Effector memory CD8-positive, alpha-beta T cell (primary cell): ENCODE measurements at places on chromosomes 5 and 9.
A peak's percentile ranks its signal among the peaks of the same experiment; 100 is the strongest.

DNA sequence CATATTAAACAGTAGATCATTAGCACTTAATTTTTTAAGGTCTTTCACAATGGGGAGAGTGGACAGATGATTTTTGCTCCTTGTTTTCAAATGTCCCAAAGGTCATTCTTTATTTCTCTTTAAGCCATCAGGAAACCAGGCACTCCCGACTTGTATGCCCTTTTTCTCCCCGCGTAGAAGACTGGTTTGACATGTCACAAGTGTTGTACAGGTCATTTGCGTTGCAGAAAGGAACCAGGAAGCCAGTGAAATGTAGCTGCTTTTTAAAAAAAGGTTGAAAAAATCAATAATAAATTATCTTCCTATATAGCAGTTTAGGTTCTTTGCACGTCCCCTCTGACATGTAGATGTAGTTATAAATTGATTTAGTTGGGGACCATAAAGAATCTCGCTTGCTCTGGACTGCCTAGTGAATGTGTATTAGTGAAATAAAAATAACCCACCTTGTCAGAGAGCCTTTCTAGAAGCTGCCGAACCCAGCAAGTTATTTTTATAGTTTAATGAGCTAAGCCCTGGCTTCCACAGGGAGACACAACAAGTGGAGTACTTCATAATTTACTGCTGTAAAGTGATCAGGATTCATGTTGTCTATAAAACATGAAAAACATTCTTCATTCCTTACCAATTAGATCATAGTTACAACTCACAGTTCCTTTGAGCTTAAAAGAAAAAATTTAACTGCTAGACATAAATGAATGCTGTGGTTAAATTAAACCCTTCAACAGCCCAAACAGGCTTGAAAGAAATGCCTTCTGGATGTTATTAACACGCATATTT lies 404.6 kb downstream of the CSNK1G3 start:
- DNase-seq, result no peak

DNA sequence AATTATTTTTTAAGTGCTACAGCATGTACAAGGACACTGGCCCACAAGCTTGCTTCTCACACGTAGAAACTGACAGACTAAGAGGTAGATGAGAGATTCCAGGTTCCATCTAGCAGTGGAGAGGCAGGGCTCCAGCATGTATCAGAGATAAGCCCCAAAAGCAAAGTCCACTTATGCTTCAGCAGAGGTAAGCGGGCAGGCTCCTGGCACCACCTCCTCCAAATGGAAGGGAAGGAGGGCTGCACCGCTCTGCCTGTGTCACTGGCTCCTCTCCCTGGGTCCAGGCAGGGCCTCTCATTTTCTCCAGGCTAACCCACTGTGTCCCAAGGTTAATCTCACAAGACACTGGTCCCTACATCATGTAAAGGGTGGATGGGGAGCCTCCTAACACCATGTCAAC lies 15.9 kb downstream of the GRHPR start:
- DNase-seq, result no peak

GRCh38 chr9:127539982-127540663 lies 72.0 kb upstream of the STXBP1 start:
- no peak for DNase-seq

- peak; percentile 24 for DNase-seq
Observed at GRCh38 chr5:115068239-115069086, 101.2 kb downstream of the TRIM36 start.

DNA sequence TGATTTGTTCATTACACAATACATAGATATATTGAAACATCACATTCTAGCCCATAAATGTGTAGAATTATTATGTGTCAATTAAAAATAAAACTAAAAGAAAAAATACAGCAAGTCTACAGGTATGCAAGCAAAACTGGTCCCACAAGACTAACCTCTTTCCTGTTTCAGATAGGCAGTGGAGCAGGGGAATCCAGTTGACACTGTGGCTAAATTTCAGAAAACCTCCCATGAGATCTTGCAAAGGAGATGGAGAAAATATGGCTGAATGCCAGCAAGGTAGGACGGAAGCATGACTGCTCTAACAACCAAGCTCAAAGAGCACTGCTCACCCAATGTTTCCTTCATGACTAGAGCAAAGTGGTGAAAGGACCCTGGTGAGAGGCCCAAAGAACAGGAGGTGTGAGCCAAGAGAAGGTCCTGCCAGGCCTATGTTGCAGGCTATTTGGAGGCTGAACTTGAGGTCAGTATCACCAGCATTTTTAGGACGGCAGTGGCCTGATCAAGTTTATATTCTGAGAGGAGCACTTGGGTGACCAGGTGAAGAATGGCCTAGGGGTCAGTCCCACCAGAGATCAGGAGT lies 1.1 kb upstream of the SH3TC2 start:
- DNase-seq, result no peak

GRCh38 chr9:123926941-123927340 lies 3.0 kb downstream of the DENND1A start:
- DNase-seq, result no peak

- DNase-seq, result no peak
Observed at GRCh38 chr9:89204801-89205200, 26.2 kb upstream of the SHC3 start.

- no peak for DNase-seq
Observed at GRCh38 chr9:92378865-92379560, 25.4 kb downstream of the OGN start.
